Chondrocyte (in vitro differentiated cells): ENCODE measurements at places on chromosomes 16 and 17. TPM values are rescaled to one million over a fixed set of nuclear protein-coding genes. Genes with fewer than 3 reads are reported as not detected.

- peak; percentile 90 for DNase-seq
- no peak overlapping the region for H3K27ac ChIP-seq
- no peaks in the 10 kb centered on the region for H3K27me3 ChIP-seq
- no peaks in the 10 kb centered on the region for H3K4me1 ChIP-seq
- no peak overlapping the region for H3K4me3 ChIP-seq
- peaks cover 39% of the 10 kb centered on the region for H3K36me3 ChIP-seq
These were observed 14.2 kb downstream of the SPHK1 start for GRCh38 chr17:76398523-76399174.

The TMEM106A gene
- 12.0 to 18.3 TPM (median 16.4 TPM) in 3 replicates for total RNA-seq

GRCh38 chr17:57288040-57288772 is 31.9 kb downstream of the MSI2 start:
- H3K36me3 ChIP-seq: peaks cover 3% of the 10 kb centered on the region
- H3K4me1 ChIP-seq: peaks cover 30% of the 10 kb centered on the region
- no peaks in the 10 kb centered on the region for H3K27me3 ChIP-seq
- peak overlapping the region; percentile 49 for H3K27ac ChIP-seq

GRCh38 chr17:58365980-58366595 is 14.1 kb upstream of the SUPT4H1 start:
- no peak for DNase-seq
- H3K27ac ChIP-seq: no peak overlapping the region
- peaks cover 7% of the 10 kb centered on the region for H3K27me3 ChIP-seq
- H3K4me1 ChIP-seq: no peaks in the 10 kb centered on the region
- H3K36me3 ChIP-seq: no peaks in the 10 kb centered on the region

GRCh38 chr16:56356276-56357240 is 68.8 kb downstream of the AMFR start:
- peak overlapping the region; percentile 74 for H3K4me3 ChIP-seq
- peaks cover 31% of the 10 kb centered on the region for H3K4me1 ChIP-seq
- H3K27me3 ChIP-seq: no peaks in the 10 kb centered on the region
- H3K27ac ChIP-seq: peak overlapping the region; percentile 98
- H3K36me3 ChIP-seq: no peaks in the 10 kb centered on the region

DNA sequence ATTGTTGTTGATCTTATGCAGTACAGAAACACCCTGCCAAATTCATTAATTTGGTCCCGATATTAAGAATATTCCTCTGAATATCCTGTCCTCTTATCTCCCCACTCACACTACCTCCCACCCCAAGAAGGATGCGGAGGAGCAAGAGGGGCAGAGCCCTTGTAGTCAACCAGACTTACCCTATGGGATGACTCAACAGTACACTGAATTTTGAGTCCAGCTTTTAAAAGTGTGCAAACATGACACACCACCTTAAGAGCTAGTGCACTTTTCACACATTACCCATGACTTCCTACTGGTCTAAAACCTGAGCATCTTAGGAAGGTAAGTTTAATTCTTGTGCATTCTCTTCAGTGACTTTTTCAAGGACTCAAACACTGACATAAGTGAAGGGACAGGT is 9.5 kb downstream of the USP22 start:
- H3K36me3 ChIP-seq: no peaks in the 10 kb centered on the region
- peak overlapping the region; percentile 32 for H3K4me3 ChIP-seq
- peak overlapping the region; percentile 97 for H3K27ac ChIP-seq
- peaks cover 83% of the 10 kb centered on the region for H3K4me1 ChIP-seq
- DNase-seq: no peak
- no peaks in the 10 kb centered on the region for H3K27me3 ChIP-seq
